Forelimb muscle (tissue), 1 donor: ENCODE measurements at places on chromosomes 5 and 9. TPM values are rescaled to one million over a fixed set of nuclear protein-coding genes. Genes with fewer than 3 reads are reported as not detected.
A peak's percentile ranks its signal among the peaks of the same experiment; 100 is the strongest.

The AGXT2 gene
- polyA plus RNA-seq = not detected

The ARL14EPL gene
- polyA plus RNA-seq = not detected

The TAF9 gene
- 35.6 TPM for polyA plus RNA-seq

The APBB3 gene
- 25.4 TPM for polyA plus RNA-seq

The DAPK1 gene
- polyA plus RNA-seq = 20.6 TPM

DNA sequence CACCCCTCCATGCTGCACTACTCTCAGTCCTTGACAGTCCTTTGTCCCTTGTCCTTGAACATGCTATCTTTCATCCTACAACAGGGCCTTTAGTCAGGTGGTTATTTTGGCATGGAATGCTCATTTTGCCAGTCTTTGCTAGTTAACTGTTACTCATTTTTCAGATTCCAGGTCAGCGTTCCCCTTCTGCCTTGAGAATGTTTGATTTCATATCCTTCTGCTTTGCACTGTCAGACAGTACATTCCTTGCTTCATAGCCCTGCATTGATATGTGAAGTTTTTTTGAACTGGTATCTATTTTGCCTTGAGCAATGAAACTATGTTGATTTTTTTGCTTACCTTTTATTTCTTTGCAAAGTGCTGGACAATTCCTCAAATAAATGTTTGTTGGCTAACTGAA is 638.2 kb upstream of the SEMA6A start:
- no peak for DNase-seq

GRCh38 chr9:136539427-136540421 is 6.1 kb downstream of the NOTCH1 start:
- DNase-seq = no peak

GRCh38 chr5:78727786-78728761 is 79.5 kb upstream of the LHFPL2 start:
- DNase-seq = no peak

DNA sequence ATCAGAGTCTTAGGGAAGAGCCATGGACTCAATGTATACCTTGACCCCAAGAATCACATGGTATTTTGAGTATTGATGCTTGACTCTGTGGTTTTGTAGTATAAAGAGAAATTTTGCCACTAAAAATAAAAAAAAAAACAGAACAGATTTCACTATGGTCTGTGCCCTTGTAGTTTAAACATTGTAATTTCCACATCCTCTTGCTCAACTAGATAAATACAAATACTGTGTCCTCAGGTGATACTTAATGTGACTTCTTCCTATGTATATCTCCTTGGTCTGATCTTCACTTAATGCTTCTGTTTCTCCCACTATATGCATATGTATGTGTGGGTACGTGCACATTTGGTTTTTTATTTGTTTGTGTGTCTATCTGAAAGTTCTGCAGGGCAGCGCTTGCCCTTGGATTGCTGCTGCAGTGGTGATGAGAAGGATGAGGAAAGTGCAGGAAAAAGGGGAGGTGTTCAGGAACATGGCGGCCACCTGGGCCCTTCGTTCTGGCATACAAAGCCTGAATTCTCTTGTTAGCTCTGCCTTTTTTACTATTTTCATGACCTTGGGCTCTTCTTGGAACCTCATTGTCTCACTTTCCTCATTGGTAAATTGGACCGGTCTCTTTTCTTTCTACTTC is 222.2 kb downstream of the MAST4 start:
- DNase-seq = no peak

DNA sequence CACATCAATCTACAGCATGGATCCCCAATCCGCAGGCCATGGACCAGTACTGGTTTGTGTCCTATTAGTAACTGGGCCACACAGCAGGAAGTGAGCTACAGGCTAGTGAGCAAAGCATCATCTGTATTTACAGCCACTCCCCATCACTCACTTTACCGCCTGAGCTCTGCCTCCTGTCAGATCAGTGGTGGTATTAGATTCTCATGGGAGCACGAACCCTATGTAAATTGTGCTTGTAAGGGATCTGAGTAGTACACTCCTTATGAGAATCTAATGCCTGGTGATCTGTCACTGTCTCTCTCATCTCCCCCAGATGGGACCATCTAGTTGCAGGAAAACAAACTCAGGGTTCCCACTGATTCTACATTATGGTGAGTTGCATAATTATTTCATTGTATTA is 212.7 kb upstream of the FAM174A start:
- DNase-seq = no peak

GRCh38 chr9:32350682-32351081 is 33.8 kb upstream of the ACO1 start:
- peak; percentile 14 for DNase-seq

DNA sequence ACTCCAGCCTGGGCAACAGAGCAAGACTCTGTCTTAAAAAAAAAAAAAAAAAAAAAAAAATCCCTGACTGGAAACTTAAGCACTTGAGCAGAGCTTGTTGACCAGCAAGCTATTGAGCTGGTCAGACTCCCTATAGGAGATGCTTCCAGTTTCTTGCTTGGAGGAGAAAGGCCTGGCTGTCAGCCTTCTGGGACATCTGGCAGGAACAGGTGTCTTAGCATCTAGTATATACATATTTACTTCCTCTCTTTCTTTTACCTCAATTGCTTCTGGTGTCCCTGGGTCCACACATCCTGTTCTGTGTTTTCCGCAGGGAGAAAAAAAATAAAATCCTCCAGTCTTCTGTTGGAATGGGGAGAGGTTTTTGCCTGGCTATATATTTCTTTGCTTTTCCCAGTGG is 60.1 kb downstream of the PRKACG start:
- DNase-seq = no peak

DNA sequence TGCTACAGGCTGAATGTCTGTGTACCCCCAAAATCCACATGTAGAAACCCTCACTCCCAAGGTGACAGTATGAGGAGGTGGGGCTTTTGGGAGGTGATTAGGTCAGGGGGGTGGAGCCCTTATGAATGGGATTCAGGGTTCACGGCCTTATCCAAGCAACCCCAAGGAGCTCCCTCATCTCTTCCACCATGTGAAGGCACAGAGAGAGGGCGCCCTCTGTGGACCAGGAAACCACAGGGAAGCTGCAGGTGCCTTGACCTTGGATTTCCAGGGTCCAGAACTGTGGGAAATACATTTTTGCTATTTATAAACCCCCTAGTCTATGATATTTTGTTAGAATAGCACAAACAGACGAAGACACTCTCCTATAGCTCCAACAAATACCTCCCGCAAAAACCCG is 53.6 kb upstream of the IRX2 start:
- DNase-seq = no peak
